Brain (organoid and tissue), 16 donors: ENCODE measurements at places on chromosomes 5 and 9. TPM values are rescaled to one million over a fixed set of nuclear protein-coding genes. Genes with fewer than 3 reads are reported as not detected.

- DNase-seq: peak; percentile 53
Observed at GRCh38 chr9:123112015-123112975, 78.8 kb downstream of the GPR21 start.

DNA sequence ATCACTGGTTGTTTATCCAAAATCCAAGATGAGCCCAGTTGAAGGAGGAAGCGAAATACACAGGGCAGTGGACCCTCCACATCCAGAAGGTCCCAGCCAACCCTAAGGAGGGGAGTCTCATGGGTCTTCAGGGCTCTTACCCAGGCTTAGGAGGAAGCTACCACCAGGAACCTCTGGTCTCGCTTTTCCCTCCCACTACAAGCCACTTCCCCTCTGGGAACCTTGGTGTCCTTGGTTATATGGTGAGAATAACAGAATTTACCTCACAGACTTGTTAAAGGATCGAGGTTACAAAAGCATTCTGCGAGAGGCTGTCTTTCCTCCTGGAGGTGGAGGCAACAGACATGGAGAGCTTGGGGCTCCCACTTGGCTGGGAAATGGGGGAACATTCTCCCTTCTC, 3.4 kb downstream of the HIGD2A start:
- DNase-seq: no peak

The CBY3 gene
- polyA plus RNA-seq: not detected

- DNase-seq: no peak
Observed at GRCh38 chr9:75938946-75939345, 48.5 kb downstream of the PCSK5 start.

The SPATA9 gene
- polyA plus RNA-seq: 0.34 TPM

DNA sequence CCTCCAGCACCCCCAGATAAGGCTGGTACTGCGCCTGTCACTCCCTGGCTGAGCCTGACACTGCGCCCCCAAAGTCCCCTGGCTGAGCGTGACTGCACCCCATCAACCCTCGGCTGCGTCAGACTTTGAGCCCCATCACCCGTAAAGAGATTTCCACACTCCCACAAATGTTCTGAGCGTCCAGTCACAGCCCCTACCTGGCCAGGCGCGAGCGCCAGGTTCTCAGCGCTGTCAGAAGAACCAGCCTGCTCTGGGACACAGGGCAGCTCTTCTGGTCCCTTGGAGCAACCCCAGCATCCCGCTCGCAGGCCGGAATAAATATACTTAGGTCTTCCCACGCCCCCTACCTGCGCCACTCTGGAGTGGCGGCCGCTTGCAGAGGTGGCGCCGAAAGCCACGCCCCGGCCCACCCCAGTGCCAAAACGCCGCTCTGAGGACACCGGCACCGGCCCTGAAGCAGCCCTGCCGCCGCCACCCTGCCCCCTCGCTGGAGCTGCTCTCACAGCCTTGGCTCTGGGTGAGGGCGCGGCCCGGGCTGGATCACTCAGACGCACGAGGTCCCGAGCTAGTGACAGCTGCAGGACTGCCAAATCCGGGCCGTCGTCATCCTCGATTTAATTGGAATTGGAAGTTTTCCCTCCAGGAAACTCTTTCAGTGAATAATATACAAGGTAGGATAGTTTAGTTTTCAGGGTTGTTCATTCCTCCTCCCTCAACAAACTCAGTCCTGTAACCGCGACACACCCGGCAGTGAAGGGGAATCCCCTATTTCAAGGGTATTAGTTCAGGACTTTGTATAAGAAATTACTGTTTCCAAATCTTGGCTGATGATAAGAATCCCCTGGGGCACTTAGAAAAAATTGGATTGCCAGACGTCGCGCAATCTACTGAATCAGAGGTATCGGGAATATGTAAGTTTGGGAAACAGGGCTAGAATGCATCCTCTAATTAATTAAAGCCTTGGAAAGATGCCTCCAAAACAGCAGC, 1.2 kb upstream of the CEMIP2 start:
- DNase-seq: peak; percentile 63

The WDR31 gene
- 7.2 TPM for polyA plus RNA-seq

The PPP3R2 gene
- polyA plus RNA-seq: not detected

The DAB2 gene
- 4.5 TPM for polyA plus RNA-seq

GRCh38 chr9:108836781-108837180, 19.0 kb downstream of the ACTL7B start:
- no peak for DNase-seq

DNA sequence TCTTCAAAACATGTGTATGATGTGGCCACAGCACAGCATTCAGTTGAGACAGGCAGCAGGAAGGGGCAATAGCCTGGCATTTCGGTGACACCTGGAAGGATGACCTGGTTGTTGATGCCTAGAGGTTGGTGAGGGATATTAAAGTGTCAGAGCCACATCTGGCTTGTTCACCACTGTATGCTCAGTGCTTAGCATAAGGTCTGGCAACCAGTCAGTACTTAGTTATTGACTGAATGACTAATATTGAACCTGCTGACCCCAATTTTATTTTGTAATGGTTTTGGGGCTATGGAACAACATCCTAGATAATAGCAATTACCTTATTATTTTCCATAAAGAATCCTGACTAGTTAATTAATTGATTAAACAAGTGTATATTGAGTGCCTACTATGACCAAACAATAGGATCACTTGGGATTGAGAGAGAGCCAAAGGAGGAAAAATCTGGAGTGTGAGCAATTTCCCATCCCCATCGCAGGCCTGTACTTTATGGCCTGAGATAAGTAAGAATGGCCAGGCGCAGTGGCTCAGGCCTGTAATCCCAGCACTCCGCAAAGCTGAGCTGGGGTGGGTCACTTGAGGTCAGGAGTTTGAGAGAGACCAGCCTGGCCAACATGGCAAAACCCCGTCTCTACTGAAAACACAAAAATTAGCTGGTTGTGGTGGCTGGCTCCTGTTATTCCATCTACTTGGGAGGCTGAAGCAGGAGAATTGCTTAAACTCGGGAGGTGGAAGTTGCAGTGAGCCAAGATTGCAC, 85.4 kb upstream of the PLPP1 start:
- no peak for DNase-seq

DNA sequence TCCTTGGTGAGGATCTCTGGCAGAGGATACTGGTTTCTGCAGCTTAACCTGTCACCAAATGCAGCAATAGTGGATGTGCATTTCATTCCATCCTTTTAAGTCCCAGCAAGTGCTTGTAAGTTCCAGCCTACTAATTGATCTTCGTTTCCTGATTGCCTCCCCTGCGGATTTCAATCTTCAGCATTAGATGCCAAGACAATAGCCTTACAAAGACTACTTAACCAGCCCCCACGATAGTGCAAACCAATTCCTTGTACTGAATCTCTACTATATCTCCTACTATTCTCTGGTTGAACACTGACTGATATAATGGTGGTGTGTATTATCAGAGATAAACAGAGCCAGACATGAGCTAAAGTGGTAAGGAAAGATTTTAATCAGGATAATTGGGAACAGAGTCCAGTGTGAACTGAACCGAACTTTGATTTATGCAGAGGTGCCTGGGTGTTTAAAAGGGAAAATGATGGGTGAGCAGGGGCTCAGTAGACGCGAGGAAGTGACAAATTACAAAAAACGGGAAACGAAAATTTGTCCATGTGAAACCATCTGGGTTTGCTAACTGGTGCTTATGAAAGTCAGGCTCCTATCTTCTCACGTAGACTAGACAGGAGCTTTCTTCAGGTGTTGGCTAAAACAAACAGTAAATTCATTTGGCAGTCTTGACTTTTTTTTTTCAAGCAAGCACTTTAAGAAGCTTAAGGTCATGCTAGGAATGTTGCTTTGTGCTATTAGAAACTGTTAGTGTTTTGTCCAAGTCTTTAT, 106.9 kb upstream of the ST8SIA4 start:
- DNase-seq: no peak

- peak; percentile 58 for DNase-seq
Observed at GRCh38 chr9:98280574-98280973, 25.1 kb upstream of the TBC1D2 start.

The ITGA2 gene
- polyA plus RNA-seq: 1.0 TPM

The SLC34A1 gene
- not detected for polyA plus RNA-seq

GRCh38 chr9:72952914-72953313, at the start of gene ALDH1A1:
TSS of gene ALDH1A1 (minus strand) at chr9:72953053. CDS start at chr9:72953000, 53 bp downstream.
- DNase-seq: no peak

The OTP gene
- 9.6 TPM for polyA plus RNA-seq

- no peak for DNase-seq
Observed at GRCh38 chr5:128553747-128554146, 15.7 kb upstream of the FBN2 start.

The SAP30L gene
- 25.3 TPM for polyA plus RNA-seq

GRCh38 chr5:166834246-166834645, 1457.2 kb upstream of the WWC1 start:
- no peak for DNase-seq

DNA sequence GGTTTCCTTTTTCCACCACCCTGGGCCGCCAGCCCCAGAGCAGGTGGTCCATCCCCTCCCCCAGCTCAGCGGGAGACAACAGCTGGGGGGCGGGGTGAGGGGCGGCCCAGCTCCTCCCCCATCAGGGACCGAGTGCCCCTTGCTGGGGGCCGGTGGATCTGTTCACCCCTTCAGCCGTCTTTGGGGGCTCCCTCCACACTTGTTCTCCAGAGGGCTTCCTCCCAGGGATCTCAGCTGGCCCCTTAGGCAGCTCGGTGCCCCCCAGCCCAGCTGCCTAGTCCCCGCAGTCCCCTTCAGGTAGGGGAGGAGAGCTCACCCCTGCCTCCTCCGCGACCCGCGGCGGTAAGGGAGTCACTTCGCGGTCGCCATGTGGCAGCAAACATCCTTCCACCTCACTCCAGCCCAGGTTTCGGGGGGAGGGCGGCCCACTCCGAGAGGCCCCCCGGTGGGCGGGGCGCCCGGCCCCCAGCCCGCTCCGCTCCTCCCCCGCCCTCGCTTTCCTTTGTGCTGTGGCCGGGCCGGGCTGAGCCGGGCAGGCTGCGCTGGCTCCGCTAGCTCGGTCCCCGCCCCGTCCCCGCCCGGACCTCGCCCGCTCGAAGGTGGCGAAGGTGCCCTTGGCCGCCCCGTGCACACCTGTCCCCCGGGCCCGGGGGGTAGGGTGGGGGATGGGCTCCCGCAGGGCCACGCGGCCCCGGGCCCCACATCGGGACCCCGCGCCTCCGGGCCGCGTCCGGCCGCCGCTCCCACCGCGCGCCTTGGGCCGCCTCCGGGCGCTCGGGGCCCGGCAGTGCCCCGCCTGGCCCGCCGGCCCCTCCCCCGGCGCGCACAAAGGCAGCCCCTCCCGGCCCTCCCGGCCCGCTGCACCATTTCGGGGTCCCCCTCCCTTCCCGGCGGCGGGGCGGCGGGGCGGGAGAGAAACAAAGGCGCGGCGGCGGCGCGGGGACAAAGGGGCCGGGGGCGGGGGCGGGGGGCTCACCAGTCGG, 683 bp downstream of the DBN1 start:
- DNase-seq: peak; percentile 73

DNA sequence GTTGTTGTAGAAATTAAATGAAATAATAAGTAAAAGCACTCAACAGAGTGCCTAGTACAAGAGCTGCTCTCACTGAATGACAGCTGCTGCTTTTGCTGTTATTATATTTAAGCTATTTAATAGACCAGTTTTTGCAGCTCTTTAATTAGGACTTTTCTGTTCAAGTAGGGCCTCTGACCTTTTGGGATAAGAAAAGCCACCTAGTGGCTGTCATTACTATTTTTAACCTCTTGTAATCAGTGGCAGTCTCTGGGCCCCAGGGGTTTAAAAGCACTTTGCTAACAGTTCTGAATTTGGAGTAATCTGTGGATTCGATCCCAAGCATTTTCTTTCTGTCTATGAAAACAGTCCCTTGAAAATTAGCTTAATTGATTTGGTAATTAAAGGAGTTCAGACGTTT, 121.1 kb downstream of the NUDT12 start:
- no peak for DNase-seq

The PDGFRB gene
- 32.0 TPM for polyA plus RNA-seq

The CXCL14 gene
- polyA plus RNA-seq: 34.7 TPM

The BAAT gene
- 0.19 TPM for polyA plus RNA-seq

GRCh38 chr5:146450002-146450401, 2.9 kb downstream of the TCERG1 start:
- DNase-seq: no peak

The GAS1 gene
- polyA plus RNA-seq: 1.1 TPM

GRCh38 chr5:112318346-112318745, 100.7 kb downstream of the EPB41L4A start:
- DNase-seq: no peak

- DNase-seq: no peak
Observed at GRCh38 chr9:94946256-94946655, 219.8 kb downstream of the AOPEP start.

DNA sequence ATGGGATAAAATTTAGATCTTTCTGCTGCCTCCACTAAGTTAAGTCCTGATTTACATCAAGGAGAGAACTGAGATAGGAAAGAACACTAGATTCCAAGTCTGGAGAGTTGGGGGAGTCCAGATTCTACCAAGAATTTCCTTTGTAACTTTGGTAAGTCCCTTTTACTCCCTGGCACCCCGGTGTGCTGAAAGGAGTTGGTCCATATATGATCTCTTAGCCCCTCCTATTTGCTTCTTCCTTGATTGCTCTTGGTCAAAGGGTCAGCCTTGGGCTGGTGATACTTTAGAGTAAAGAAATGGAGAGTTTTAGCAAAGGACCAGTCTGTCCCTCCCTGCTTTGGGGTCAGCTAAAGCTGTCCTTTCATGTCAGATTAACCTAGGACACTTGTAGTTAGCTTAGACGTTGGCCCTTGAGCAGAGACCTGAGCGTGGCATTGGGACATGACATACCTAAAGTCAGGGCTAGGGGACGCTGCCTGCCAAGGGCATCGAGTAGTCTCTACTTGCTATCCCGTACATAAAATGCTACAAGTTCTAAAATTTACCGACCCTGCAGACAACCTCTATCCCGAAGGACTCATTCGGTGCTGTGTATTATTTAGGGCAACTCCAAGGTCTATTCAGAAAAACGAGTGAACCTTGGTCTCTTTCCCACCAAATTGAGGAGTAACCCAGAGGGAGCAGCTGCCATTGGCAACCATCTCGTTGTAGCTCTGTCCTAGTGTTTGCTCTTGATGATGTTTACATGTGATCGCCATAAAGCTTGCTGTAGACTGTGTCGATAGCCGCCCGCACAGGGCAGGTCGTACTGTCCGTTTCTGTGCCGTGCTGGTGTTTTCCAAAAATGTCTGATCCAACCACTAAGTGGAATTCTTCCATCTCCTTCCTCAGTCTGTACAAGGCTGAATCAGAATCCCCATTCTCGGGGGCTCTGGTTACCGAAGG, 94.4 kb downstream of the PDE6A start:
- DNase-seq: no peak

The EIF4E1B gene
- polyA plus RNA-seq: 0.81 TPM

- DNase-seq: peak; percentile 80
Observed at GRCh38 chr9:114499528-114499927, 5.7 kb downstream of the WHRN start.

The PCDHB11 gene
- 0.31 TPM for polyA plus RNA-seq

The NFIB gene
- 49.5 TPM for polyA plus RNA-seq

GRCh38 chr9:5288591-5288990, 15.9 kb downstream of the RLN2 start:
- no peak for DNase-seq

DNA sequence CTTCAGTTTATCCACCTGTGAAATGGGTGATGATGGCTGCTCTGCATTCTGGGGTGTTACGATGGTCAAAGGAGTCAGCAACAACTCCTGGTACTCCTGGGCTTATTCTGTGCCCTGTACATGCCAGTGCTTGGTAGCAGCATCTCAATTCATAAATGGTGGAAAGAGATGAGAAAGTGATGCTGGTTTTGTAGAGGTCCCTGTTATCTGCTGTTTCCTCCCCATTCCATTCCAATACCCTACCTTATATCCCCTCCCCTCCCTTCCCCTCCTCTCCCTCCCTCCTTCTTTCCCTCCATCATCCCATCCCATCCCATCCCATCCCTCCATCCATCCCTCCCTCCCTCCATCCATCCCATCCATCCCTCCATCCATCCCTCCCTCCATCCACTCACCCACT, 19.1 kb downstream of the BOD1 start:
- DNase-seq: no peak

GRCh38 chr9:105503881-105504280, 54.0 kb upstream of the FKTN start:
- DNase-seq: no peak
